ENCODE measurements at places on chromosomes 5 and 9.

DNA sequence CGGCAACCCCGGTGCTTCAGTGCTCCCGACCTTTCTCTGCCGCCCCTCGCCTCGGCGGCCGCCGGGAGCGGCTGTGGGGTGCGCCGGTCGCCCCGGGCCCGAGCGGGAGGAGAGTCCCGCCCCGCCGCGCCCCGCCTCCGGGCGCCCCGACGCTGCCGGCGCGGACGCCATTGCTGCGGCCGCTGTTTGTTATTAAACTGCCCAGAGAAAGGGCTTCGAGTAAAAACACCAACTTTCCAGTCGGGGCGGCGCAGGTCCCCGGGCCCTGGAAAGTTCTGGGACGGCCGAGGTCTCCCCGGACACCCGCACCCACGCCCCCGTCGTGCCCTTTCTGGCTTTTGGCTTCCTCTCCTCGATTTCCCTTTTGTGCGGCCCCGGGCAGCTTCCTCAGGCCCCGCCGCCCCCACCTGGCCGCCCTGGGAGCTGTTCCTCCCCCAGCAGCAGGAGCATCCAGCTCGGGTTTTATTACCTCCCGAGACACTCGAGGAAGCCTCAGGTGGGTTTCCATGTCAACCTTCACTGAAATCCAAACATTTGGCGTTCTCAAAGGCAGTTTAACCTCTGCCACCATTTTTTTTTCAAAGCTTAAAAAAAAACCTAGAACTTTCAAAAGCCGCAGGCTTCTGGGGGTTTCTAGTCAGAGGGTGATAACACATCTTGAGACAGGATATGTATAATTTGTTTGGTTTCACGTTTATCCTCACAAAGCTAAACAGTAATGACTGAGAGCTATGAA is 334.4 kb downstream of the CWC27 start:
- no peaks in the 10 kb centered on the region for H3K36me3 ChIP-seq
- DNase-seq = no peak
- no peak overlapping the region for H3K27ac ChIP-seq

DNA sequence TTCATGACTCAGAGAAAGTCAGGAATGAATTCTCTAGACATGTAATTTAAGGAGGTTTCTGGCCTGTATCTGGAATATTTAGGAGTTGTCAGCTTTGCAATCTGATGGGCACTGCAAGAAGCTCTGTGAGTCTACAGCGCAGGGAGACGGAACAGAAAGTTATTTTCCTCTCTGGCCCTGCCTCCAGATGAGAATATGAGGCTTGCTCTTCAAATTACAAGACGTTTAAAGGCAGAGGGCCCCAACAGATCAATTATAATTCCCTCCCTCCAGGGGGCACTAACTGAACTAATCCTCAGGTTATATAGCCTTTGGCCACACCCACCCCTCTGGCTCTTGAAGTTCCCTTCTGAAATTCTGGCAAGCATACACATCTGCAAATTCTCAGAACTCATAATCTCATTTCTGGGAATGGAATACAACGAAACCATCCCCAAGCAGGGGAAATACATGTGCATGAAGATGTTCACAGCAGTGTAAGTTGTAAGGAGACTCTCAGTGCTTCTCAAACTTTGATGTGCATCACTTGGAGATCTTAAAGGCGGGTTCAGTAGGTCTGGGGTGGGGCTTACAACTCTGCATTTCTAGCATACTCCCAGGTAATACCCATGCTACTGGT is 307.6 kb downstream of the CWC27 start:
- H3K4me1 ChIP-seq = peaks cover 32% of the 10 kb centered on the region
- DNase-seq = peak; percentile 83
- H3K27me3 ChIP-seq = no peaks in the 10 kb centered on the region
- H3K27ac ChIP-seq = peak overlapping the region; percentile 47
- H3K36me3 ChIP-seq = no peaks in the 10 kb centered on the region
- no peak overlapping the region for H3K4me3 ChIP-seq

DNA sequence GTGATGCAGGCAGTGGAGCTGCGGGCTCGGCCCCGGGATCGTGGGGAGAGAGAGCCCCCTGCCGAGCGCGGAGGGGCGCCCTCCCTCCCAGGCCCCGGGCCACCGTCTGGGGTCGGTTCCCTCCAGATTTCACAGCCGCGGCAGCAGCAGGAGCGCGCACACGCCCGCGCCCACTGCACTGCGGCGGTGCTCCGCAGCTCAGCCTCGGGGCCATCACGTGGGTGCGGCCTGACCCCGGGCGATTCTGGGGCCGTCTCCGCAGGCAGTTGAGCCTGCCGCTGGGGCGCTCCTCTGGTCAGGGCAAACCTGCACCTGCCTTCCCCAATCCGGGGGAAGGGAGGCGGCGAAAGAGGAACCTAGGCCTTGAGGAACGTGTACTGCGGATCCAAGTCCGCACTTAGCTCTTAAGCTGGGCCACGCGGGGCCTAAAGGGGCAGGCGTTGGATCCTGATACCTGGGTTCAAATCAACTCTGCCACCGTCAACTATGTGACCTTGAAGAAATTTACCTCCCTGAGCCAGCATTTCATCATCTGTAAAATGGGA is 9.4 kb upstream of the DELE1 start:
- DNase-seq = peak; percentile 72
- peak overlapping the region; percentile 22 for H3K4me3 ChIP-seq
- no peak overlapping the region for H3K27ac ChIP-seq
- no peaks in the 10 kb centered on the region for H3K36me3 ChIP-seq
- no peaks in the 10 kb centered on the region for H3K27me3 ChIP-seq

DNA sequence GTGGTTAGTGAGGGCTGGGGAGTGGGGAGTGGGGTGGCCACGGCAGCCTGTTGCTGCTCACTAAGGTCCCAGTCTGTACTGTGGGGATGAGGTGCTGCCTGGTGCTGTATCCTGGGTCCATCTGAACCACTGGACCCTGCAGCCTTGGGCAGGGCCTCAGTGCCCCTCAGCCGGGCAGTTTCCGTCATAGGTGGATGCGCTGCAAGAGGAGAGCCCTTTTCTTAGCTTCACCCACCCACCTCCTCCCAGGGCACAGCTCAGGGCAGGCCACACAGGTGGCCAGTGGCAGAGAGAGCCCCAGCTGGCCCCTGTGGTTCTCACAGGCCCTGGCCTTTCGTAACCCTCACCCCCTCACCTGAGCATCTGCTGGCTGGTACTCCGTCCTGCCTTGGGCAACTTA is 46.2 kb downstream of the WNK2 start:
- H3K4me3 ChIP-seq = no peak overlapping the region
- H3K27ac ChIP-seq = no peak overlapping the region
- no peak for DNase-seq
- no peaks in the 10 kb centered on the region for H3K36me3 ChIP-seq

DNA sequence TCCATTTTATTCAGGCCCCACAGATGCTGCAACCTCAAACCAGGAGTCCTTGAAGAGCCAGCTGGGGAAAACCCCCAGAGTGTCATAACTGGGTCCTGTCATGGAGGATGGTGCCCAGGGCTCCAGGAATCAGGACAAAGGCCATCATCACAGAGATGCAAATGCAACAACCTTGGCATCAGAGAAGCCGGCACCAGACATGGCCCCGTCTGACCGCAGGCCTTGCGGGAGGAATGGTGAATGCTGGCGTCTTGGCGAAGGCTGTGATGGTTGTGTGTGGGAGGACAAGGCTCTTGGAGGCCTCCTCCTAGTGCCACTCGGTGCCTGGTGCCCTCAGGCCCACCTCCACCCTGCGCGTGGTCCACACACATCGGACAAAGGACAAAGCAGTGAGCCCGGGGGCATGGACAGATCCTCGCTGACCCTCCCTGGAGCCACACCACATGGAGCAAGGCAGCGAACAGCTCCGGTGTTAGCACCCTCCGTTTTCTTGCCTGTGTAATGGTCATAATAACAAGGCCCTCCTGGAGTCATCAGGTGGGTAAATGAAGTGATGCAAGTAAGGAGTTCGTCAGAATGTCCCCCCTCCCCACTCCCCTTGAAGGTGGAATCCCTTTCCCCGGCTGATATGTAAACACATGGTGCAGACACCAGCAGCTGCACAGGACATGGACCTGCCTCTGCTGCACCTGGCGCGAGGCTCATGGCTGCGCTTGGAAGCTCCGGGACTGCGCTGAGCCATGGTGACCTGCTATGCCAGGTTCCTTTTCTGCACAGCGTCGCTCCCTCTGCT is 380.7 kb downstream of the IRX2 start:
- H3K36me3 ChIP-seq = no peaks in the 10 kb centered on the region
- no peaks in the 10 kb centered on the region for H3K4me1 ChIP-seq
- H3K27ac ChIP-seq = no peak overlapping the region
- peaks cover 18% of the 10 kb centered on the region for H3K27me3 ChIP-seq

- peak overlapping the region; percentile 66 for H3K27ac ChIP-seq
- no peak overlapping the region for H3K4me3 ChIP-seq
- H3K4me1 ChIP-seq = peaks cover 22% of the 10 kb centered on the region
- H3K27me3 ChIP-seq = no peaks in the 10 kb centered on the region
- DNase-seq = peak; percentile 37
- no peaks in the 10 kb centered on the region for H3K36me3 ChIP-seq
Measured at GRCh38 chr9:101366038-101366756, 18.6 kb downstream of the BAAT start.

GRCh38 chr5:92332039-92332438 is 948.9 kb upstream of the ARRDC3 start:
- no peaks in the 10 kb centered on the region for H3K36me3 ChIP-seq
- no peak for DNase-seq
- H3K27ac ChIP-seq = no peak overlapping the region

DNA sequence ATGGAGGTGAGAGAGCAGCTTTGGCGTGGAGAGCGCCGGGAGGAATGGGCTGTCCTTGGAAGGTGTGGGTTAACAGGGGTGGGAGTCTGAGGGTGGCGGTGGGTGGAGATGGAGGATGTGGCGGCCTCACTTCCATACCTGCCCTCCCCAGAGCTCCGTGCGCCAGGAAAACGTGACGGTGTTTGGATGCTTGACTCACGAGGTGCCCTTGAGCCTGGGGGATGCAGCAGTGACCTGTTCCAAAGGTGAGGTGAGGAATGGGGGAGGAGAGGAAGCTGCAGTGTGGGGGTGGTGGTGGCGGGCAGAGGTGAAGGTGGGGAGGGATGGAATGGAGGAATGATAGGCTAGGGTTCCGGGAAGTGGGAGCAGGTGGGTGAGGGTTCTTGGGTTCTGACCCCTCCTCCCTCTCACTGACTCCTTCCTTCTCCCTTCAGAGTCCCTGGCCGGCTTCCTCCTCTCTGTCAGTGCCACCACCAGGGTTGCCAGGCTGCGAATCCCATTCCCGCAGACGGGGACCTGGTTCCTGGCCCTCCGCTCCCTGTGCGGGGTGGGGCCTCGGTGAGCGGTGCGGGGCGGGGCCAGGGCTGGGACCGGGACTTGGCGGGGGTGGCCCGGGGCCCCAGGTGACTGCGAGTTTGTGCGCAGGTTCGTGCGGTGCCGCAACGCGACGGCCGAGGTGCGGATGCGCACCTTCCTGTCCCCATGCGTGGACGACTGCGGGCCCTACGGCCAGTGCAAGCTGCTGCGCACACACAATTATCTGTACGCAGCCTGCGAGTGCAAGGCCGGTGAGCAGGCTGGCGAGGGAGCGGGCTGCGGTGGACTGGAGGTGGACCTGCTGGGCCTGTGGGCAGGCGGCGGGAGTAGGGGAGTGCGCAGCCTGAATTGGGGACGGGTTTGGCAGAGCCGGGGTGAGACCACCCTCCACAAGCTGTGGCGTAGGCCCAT is 17.1 kb downstream of the TMEM8B start:
- H3K27ac ChIP-seq = no peak overlapping the region
- no peaks in the 10 kb centered on the region for H3K36me3 ChIP-seq
- DNase-seq = peak; percentile 20
- H3K27me3 ChIP-seq = peaks cover 10% of the 10 kb centered on the region
- no peak overlapping the region for H3K4me3 ChIP-seq
